ENCODE measurements at places on chromosomes 6 and 20.

DNA sequence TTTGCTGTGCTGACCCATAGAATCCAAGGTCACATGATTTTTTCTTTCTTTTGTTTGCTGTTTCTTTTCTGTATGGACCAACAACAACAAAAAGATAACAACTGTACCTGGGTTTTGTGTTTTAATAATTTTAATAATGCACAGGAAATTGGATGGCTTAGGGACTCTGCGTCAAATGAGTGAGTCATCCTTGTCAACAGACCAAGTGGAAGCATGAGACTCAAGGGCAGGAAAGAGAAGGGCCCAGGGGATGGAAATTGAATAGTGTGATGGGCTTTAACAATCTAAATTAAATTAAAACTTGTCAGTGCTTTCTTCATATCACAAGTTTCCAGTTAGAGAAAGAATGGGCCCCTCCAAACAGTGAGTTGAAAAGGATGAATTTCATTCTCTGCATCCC lies 413.0 kb downstream of the PREX1 start:
- no peak for DNase-seq

- DNase-seq = no peak
Observed at GRCh38 chr6:35787266-35788218, 6.7 kb downstream of the CLPSL1 start.

DNA sequence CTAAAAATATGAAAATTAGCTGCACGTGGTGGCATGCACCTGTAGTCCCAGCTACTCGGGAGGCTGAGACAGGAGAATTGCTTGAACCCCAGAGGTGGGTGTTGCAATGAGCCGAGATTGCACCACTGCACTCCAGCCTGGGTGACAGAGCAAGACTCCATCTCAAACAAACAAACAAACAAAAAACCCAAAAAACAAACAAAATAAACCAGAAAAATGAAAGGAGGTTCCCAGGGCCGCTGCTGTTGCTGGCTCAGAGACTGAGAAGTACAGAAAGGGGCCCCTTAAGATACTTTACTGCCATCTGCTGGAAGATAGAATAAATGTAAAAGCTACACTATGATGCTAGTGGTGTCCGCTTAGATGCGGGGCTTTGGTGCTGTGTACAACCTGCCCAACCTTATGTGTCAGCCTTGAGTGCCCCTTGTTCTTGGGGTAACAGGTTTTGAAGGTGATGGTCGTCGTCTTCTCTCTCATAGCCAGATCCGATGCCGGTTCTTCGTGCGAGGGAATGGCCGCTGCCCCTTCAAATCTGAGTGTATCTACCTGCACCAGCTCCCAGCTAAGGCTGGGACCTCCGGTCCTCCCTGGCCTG lies 2.8 kb upstream of the FANCE start:
- DNase-seq = peak; percentile 65

- DNase-seq = no peak
Observed at GRCh38 chr20:11267762-11268335, 594.0 kb upstream of the JAG1 start.

DNA sequence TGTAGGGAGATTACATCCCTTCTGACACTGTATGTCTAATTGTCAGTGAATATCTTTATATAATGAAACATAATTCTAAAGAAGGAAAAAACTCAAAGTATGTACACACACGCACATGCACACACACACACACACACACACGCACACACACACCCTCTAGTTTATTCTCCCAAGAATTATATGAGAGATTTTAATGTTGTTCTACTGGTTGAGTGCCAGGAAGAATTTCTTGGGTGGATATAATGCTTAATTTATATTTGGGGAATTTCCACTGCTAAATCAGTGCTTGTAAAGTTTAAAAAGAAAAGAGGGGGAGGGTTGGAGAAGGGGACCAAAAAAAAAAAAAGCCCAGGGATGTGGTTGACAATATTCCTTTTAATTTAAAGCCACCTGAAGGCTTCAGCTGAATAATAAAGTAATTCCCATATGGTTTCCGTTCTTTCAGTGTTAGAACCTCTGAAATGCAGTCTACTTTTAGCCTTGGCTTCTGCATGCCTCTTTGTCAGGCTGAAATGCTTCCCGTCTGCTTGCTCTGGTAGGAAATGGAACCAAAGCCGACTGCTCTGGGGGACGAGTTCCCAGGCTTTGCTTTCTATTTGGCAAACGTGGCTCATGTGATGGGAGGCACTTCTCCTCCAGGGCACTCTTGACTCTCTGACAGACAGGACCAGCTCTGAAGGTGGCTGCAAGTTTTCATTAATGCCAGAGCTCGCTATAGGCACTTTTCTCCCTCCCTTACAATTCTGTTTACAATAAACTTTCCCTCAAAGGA lies 225.4 kb downstream of the PRL start:
- no peak for DNase-seq

GRCh38 chr20:41306061-41306727 lies 11.3 kb downstream of the ZHX3 start:
- DNase-seq = no peak

- DNase-seq = no peak
Observed at GRCh38 chr6:130677312-130677711, 149.9 kb upstream of the SMLR1 start.

DNA sequence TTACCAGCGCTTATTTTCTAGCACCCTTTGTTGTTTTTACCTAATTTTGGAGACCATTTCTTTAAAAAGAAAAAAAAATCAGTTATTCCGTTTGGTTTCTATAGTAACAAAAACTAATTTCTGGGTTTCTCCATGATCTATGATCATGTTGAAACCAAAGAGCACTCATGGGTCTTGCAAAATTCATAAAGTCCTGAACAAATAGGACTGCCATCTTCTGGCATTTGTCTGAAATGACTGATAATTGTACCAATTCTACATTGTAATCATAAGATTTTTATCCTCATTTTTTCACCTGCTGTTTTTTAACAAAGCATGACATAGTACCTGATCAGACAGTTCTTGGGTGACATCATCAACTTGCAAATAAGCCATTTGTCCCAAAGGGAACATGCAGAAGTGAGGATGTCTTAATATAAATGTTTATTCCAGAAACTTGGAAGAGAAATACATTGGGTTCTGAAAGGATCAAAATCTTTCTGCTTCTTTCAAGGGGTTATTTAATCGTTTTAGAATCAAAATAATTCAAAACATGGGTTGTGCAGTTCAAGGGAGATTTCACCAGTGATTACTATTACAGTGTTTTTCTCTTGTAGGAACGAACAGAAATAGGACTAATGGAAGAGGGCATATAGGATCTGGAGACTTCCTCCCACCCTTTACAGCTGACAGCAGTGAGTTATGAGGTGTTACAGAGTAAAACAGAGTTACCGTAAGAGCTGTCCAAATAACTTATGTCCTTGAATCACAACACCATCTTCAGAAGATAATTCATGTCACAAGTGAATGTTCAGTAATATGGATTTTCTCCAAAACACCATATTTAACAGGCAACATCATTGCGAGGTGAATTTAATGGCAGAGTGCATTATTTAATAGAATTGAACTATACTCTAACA lies 87.1 kb upstream of the GJE1 start:
- DNase-seq = no peak

DNA sequence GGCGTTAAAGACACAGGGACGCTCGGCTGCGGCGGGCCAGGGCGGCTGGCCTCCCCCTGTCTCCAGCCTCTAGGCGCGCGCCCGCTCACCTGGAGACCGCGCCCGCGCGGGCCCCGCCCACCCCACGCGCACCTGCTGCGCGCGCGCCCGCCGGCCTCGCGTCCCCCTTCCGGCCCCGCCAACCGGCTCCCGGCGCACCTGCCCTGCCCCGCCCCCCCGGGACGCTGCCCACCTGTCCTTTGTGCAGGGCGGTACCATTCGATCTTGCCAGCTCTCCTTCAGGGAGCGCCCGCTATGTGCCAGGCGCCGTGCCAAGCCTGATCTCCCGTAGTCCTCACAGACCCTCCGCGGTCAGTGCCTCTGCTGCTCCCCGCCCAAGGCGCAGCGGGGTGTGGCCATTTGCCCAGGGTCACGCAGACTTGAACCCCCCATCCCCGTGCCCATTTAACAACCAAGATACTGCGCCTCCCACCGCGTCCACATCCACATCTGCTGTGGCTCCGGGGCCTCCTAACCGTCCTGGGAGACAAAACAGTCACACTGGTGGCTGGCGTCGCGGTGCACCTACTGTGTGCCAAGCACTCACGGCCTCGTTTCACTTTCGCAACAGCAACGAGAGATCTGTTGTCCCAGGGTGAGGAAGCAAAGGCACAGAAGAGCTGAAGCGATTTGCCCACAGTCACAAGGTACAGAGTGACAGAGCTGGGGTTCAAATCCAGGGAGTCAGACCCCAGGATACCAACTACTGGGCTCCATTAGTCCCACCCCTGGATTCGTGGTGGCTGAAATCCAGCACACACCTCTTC lies 48.1 kb downstream of the NOL4L start:
- DNase-seq = peak; percentile 54

- peak; percentile 25 for DNase-seq
Observed at GRCh38 chr20:9912858-9913434, 74.1 kb upstream of the PAK5 start.
